Activated T-cell treated with anti-CD3 and anti-CD28 coated beads for 48 hours (primary cell): ENCODE measurements at places on chromosomes 1 and 21.

DNA sequence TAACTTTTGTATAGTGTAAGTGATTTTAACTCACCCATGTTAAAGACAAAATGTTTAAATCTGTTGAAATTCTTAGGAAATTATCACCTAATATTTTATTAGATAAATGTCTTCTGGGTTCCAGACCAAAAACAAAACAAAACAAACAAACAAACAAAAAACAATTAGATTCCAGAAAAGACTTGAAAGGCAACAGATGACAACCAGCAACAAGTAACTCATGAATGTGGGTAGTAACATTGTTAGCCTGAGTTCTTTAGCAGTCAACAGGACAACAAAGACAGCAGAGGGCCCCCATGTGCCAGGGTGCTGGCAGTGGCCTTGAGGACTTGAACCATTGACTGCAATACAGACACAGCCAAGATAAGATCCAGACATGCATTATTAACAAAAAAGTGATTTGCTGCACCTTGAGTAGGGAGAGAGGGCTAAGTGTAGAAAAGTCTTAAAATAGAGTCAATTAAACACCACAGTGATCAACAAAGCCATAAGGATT lies 2.4 kb upstream of the CD247 start:
- DNase-seq: no peak

- DNase-seq: no peak
Observed at GRCh38 chr1:42947965-42948732, 10.5 kb downstream of the SLC2A1 start.

DNA sequence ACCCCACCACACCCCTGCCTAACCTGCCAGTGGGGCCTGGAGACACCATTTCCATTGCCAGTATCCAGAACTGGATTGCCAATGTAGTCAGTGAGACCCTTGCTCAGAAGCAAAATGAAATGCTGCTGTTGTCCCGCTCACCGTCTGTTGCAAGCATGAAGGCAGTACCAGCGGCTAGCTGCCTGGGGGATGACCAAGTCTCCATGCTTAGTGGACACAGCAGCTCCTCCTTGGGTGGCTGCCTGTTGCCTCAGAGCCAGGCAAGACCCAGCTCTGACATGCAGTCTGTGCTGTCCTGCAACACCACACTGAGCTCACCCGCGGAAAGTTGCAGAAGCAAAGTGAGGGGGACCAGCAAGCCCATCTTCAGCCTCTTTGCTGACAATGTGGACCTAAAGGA lies 33.4 kb downstream of the STYXL2 start:
- no peak for DNase-seq

DNA sequence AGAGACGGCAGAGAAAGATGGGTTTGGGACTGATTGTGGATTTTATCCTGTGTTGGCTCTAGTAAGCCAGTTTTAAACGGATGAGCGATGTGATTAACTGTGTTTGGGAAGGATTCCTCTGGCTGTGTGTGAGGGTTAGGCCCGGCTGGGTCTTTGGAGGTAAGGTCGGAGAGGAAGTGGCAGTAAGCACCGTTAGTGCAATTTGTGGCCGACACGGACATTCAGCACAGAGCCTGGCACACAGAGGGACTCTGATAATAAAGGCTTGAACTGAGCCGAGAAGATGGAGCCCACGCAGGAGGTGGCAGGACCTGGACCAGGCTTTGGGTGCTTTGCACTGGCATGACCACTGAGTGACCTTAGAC lies 1.3 kb downstream of the MTFR1L start:
- DNase-seq: no peak

DNA sequence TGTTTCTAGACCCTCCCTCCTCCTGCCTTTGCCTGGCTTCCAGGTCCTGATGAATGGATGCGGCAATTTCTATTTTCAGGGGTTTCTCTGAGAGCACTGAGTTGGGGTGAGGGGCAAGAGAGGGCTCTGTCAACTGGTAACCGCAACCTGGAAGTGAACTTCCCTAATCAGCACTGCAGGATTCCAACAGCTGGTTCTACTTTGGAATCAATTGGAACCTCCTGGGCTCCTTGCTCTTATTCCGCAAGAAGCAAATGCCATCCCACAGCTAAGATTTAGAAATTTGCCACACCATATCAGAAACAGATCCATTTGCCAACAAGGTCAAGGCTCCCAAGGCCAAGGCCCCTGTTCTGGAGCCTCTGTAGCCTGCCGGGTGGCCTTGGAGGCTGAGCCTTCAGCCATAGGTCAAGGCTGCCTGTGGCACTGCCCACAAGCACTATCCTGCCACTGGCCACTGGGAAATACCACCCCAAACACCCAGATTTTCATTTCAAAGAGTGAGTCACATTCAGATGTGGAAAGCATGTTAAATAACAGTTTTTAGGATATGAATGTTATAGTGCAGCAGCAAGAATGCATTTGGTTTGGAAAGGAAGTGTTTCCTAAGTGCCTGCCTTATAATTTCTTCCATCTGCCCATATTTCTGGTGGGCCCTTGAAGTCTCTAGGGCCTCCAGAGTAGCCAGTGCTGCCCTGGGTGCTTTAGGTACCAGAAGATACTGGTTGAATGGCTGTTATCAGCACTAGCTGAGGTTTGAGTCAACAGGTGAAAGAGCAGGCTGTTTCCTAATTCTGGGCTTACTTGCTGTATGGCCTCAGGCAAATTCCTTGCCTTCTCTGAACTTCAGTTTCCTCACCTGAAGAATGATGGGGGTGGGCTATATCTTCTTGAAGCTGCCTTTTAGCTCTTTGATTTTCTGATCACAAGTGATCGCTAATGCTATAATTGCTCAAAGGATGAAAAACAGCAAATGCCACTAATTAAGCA lies 56.3 kb upstream of the JUN start:
- DNase-seq: no peak

DNA sequence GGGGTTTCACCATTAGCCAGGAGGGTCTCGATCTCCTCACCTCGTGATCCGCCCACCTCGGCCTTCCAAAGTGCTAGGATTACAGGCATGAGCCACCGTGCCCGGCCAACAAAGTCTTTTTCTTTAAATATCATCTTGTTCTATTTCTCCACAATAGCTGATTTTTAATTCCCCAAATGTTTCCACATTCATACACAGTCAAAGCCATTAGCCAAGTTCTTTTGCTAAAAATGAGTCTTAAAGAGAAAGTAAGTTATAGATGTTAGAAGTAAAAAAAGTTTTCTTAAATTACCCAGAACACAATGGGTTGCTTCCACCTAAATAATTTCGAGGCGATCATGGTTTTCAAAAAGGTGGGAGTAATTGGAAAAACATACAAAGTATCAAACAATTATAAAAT lies 30.6 kb downstream of the C2CD2 start:
- DNase-seq: no peak

DNA sequence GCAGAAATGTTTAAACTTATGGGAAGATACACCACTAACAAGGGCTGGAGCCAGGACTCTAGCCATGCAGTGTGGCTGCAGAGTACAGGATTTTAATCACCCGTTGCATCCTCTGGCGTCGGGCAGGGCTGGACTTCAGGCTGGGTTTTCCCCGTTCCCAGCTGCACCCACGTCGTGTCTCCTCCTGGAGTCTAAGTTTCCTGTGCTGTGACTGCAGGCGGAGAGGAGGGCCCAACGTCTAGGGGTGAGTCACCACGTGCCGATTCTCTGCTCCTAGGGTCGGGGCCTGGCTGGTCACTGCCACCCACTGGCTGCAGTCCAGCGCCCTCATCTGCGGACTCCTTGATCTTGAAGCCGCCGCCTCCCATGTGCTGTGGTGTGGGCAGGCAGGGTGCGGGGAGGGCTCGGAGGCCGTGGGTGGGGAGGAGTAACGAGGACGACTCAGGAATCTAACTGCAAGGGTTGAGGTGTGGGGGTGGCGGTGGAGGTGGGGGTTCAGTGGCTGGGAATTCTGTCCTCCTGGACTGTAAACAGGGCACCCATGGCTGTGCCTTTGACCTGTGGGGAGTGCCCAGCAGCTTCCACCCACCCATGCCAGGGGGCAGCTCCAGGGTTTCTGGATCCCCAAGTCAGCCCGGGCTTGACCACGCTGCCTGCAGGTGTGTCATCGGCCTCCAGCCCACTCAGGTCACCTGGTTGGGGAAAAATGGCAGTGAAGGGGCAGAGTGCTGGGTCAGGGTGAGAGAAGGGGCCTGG lies 77.8 kb downstream of the ALPL start:
- no peak for DNase-seq
